ENCODE measurements at places on chromosomes 4 and X. TPM values are rescaled to one million over a fixed set of nuclear protein-coding genes. Genes with fewer than 3 reads are reported as not detected.

The ZFYVE28 gene
- total RNA-seq = 4.0 TPM

The NXF2B gene
- total RNA-seq = not detected

- no peak for DNase-seq
Observed at GRCh38 chrX:11541510-11541909, 124.2 kb downstream of the ARHGAP6 start.

- peak; percentile 34 for DNase-seq
Observed at GRCh38 chrX:48937054-48937907, 18.5 kb upstream of the PIM2 start.

DNA sequence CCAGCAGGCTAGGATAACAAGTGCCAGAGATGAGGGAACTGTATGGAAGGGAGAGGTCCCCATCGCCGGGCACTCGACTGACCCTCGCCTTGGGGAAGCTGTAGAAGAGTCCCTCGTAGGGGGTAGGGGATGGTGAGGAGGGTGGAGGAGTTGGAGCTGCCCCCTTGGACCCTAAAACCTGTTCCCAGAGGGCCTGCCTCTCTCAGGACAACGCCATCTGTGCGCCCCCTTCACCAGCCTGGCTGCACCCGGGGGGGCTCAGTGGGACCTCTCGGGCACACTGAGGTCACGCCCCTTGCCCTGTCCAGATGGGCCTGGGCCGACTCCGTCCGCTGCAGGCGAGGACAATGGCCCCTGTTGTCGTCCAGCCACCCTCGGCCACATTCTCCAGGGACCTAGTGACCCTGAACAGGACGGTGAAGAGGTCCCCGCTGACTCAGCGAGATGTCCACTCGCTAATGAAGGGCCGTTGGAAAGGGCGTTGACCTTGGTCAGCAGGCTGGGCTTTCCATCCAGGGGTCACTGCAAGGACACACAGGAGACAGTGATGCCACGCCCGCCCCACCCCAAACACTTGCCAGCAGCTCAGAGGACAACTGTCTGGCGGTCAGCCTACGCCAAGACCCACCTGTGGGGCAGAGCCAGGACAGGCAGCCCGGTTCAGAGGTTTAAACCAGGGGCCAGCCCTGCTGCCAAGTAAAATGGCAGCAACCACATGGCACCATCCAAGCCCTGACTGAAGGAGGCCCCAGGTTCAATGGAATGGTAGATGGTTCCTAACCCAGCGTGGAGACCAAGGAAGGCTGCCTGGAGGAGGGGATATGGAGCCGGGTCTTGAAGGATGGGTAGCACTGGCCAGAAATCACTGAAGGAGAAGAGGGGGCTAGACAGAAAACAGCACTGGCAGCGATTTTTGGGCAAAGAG is 51.2 kb downstream of the HMX1 start:
- DNase-seq = no peak

- peak; percentile 96 for DNase-seq
Observed at GRCh38 chrX:34656842-34657725, at the start of gene TMEM47. TMEM47 (minus strand) TSS chrX:34657285; CDS start chrX:34657029, 256 bp downstream.

- no peak for DNase-seq
Observed at GRCh38 chr4:95410387-95410977, 138.3 kb downstream of the UNC5C start.

Measured in cardiac muscle cell (in vitro differentiated cells and primary cell).